ENCODE measurements at places on chromosomes 12 and 14.

DNA sequence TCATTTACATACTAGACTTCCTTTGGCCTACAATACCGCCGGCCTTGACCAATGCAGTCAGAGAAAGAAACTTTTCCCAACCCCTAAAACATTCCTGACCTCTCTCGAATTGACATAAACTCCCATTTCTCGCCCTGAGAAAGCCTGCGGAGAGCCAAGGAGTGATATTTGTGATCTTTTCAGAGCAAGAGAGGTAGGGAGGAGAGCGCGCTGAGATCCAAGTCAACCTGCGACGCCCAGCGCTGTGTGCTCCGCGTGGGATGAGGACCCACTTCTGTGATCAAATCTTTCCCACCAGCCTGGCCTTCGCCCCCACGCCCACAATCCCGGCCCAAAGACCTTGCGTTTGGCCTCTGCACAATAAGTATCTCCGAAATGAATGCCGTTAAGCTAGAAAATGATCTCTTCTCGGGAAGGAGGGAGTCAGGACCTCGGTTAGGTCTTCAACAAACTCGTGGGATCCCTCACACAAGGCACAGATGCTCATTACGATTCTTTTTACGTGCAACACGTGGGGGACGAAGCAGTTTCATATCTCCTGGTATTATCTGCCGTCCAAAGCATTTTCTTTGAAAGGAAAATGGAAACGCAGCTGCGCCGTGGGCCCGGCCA, 6.3 kb upstream of the NPAS3 start:
- DNase-seq = no peak

GRCh38 chr12:70608184-70608583, 29.0 kb downstream of the PTPRB start:
- no peak for DNase-seq

DNA sequence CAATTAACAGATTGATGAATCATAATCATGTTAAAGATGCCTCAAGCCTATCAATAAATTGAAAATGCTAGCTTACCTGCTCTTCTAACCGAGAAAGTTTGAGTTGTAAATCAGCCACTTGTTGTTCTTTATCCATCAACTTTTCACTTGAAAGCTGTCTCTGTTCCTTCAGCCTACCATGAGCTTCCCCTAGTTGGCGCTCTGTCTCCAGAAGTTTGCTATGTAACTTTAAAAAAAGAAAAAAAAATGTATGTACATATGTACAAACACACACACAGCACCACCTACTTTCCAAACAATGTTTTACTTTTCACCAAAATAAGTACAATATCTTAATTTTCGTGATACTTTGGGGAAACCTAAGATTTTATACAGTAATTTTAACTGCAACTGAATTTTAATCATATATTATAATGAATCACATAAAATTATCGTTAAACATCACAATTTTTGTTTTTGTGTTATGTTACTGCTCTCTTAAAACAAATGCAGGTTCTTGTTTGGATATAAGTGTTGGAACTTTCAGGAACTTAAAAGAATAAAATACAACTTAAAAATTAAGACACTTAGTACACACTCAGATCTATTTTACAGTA, 101.2 kb downstream of the EEA1 start:
- peak; percentile 42 for DNase-seq

DNA sequence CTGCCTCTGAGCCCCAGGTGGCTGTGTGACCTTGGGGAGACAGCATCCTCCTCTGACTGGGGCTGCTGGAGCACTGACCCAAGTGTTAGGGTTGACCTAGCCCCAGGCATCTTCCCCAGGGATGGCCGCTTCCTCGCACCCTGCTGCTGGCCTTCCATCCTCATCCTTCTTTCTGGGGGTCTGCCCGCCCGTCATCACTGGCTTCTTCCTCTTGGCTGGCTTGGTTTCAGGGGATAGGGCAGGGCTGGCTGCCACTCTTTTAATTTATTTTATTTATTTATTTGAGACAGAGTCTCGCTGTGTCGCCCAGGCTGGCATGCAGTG, 3.5 kb downstream of the TEDC1 start:
- no peak for DNase-seq

DNA sequence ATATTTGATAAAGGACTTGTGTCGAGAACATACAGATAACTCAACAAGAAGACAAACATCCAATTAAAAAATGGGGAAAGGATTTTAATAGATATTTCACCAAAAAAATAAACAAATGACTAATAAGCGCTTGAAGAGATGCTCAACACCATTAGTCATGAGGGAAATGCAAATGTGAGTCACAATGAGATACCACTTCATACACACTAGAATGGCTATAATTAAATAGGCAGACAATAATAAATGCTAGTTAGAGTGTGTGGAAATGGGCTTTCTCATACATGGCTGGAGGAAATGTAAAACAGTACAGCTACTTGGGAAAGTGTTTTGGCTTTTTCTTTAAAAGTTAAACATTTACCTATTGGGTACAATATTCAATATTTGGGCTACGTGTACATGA, 34.8 kb downstream of the DLK1 start:
- no peak for DNase-seq

- peak; percentile 28 for DNase-seq
Measured at GRCh38 chr12:14664434-14665023, 31.9 kb downstream of the GUCY2C start.

- no peak for DNase-seq
Measured at GRCh38 chr14:101029668-101030290, 126.3 kb upstream of the RTL1 start.

DNA sequence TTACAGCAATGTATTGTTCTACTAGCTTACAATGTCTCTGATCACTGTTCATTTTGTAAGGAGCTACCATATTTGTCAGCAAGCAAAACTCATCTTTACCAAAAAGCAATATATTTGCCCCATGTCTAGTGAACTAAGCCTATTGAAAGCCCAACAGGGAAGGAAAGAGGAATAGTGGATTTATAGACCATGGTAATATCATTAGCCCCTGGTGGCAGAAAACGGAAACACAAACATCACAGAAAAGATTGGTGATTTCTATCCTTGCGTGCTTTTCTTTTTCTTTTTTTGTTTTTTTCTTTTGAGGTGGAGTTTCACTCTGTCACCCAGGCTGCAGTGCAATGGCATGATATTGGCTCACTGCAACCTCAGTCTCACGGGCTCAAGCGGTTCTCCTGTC, 1562.4 kb upstream of the TMEM132C start:
- DNase-seq = no peak

GRCh38 chr14:34356264-34356654, 105.8 kb downstream of the SPTSSA start:
- DNase-seq = no peak

DNA sequence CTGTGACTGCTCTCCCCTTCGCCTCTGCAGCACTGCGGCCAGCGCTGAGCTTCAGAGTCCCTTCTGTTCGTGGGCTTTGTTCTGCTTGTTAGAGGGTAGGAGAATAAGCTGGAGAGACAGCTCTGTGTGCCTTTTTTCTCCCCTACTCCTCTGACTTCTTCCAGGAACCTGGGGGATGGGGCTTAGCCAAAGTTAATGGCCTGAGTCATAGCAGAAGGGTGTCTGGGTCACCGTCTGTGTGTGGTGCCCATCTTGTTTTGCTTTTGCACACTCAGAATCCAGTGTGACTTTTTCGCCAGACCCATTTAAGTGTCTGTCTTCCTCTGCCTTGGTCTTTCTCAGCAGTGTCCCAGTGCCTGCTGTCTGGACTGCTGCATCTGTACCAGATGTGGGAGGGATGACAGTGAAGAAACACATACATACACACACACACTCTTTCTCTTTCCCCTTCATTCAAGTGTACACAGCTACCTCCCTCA, 3.0 kb downstream of the KIF5A start:
- no peak for DNase-seq

GRCh38 chr14:64801800-64802199, 77.9 kb downstream of the SPTB start:
- peak; percentile 30 for DNase-seq

DNA sequence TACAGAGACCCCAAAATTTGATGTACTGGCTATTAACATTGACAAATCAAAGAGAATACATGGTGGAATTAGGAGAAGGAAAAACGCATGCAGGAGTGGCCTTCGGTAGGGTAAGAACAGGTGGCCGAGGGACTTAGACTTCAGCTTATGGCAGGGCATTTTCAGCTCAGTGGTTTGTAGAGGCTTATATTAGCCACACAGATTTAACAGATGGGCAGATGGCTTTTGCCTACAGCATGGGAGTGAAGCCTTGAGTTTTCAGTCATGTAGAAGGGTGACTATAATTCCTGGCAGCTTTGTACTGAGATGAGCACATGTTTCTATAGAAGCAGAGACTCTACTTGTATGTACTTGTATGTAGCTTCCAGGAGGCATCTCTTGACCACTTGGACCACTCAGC, 40.9 kb upstream of the PLEKHA5 start:
- no peak for DNase-seq

GRCh38 chr12:79826267-79827128, 108.4 kb downstream of the PPP1R12A start:
- no peak for DNase-seq

GRCh38 chr14:31880935-31881334, 196.2 kb upstream of the ARHGAP5 start:
- DNase-seq = no peak

GRCh38 chr12:5479761-5480160, 47.9 kb downstream of the NTF3 start:
- DNase-seq = no peak

GRCh38 chr14:44783901-44784300, 177.8 kb downstream of the KLHL28 start:
- no peak for DNase-seq

GRCh38 chr14:67409461-67409860, 2.5 kb downstream of the PLEK2 start:
- no peak for DNase-seq

DNA sequence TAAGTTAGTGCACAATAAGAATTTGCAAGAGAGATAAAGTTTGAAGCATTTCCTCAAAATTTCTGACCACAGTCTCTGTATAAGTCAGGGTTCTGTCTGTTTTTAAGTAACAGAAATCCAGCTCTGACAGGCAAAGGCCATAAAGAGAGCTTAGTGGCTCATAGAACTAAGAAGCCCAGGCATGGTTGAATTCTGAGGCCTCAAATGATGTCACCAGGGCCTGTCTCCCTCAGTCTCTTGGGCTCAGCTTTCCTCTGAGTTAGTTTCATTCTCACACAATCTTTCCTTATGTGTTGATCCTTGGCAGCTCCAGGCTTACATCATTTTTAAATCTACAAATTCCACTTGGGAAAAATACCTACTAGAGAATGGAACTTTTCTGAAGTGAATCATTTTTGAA, 173.4 kb upstream of the ATP2B1 start:
- DNase-seq = peak; percentile 32

DNA sequence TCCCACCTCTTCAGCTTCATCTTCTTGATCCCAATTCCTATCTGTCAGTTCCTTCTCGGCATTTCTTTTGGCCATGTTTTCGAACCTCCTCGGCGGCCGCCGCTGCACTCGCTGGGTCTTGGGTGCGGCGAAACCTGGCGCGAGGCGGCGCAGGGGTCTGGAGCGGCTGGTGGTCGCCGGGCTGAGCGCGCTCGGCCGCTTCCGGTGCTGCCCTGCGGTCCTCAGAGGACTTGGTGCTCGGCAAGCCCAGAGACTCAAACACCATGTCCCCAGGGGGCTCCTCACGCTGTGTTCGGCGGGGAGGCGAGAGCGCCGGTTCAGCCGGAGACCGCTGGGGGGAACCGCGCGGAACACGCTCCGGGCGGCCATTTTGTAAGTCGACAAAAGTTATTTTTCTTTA, 51.8 kb downstream of the PPP1R36 start:
- DNase-seq = no peak

- DNase-seq = no peak
Measured at GRCh38 chr14:71687166-71687831, 244.9 kb upstream of the RGS6 start.

GRCh38 chr12:109815757-109816617, 17.2 kb downstream of the TRPV4 start:
- no peak for DNase-seq

DNA sequence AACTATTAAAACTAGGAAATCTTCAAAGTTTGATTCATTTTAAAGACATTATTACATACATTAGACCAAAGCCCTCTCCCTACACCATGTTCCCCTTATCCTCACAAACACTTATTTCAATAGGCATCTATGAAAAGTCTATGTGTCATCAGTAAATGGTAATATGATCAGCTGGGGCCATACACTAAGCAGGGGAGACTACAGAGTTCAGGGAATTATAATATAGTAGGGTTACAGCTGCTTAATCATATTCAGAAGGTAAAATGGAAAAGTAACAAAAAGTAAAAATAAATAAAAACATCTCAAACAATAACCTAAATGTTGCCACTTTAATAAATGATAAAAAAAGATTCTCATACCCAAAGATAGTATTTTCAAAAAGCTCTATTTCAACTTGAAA, 29.1 kb downstream of the PAWR start:
- no peak for DNase-seq

DNA sequence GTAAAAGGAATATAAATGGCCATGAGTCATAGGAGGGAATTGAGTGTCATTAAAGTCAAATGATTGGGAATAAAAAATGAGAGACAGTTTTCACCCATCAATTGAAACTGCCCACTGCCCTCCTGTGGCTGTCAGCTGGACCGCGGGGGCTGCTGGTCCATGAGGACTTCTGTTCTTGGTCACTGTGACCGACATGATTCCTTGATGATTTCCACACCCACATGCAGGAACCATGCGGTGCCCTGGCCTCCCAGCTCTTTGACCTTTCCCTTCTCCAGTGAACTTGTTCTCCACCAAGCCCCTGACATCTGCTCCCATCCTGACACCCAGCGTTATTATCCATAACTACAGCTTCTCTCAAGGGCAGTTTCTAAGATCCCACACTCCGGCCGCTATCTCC, 48.4 kb downstream of the C12orf75 start:
- no peak for DNase-seq

DNA sequence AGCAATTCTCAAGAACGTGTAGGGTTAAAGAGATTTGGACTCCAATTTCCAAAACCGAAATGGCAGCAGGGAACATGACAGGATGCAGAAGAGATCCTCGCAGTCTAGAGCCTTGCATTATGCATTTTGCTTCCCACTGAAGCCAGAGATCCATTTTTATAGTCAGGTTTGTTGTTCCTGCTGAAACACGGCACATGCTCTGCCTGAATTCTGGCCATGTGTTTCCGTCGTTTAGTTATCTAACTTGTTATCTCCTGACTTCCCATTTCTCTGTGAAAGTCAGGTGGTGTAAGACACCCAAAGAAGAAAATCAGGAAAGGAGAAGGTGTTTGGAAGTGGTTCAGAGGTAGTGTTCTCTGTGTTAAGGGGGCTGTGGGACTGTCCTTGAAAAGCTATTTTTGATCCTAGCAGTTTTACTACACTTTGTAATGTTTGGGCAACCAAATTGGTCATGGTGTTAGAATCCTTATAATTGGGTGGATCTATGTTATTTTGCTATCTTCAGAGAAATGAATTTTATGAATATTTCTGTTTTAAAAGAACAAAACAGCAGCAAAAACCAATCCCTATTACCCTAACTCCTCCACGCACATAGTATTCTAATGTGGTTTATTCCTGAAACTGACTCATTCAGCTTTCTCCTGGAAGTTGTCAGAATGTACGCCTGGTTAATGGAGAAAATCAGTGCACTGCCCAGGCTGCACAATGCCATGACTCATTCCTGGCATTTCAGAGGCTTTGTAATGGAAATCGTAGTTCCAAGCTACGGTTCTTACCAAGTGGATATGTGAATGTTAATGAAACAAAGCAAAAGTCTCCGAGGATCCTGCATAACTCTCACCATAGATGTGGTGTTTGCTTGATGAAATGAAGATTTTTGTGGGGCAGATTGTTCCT, 110.1 kb downstream of the SAMD4A start:
- no peak for DNase-seq
